ENCODE measurements at places on chromosomes 6 and 20.

- DNase-seq, result peak; percentile 28
Observed at GRCh38 chr20:59525500-59526241, 78.7 kb upstream of the PHACTR3 start.

DNA sequence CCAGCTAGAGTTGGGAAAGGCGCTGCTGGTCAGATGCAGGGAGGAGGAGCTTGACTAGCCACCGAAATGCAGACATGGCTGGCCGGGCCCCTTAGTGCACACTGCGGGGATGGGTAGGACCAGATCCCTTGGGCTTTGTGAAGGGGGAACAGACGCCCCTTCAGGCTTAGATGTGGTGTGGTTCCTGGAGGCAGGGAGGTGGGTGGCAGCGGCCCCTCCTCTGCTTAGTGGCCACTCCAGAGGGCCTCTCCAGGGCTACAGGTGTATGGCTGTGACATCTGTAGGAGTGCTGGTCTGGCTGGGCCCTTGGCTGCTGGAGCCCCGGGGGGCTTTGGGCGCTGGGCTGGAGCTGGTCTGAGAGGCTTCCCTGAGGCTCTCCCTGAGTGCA, 5.9 kb downstream of the CCND3 start:
- DNase-seq, result no peak

GRCh38 chr20:58908941-58909340, 56.4 kb downstream of the GNAS start:
- no peak for DNase-seq

DNA sequence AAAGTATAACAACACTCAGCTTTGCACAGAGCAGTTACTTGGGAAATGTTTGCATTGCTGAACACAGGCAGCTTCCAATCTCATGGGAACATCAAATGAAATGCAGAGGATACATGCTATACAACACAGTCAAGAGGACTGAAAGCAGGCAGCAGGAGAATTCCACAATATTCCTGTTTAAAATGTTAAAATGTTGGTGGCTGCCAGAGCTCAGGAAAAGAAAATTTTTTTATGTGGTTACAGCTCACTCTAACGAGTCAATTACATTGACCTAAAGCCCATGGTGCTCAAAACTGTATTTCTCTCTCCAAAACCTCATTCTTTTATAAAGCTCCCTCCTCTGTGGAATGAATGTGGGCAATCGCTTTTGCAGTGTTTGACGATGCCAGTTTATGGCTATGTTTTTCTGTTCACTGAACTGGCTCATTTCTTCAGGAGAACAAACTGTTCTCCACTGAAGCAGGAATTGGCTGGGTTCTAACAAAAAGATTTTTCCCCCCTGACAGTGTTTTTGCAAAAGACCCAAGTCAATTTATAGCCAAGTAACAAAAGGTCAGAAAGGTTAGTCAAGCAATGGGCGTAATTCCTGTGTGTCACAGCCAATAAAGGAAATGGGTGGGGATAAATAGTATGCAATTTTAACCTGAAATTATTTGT, 69.0 kb downstream of the ZHX3 start:
- peak; percentile 94 for DNase-seq

- no peak for DNase-seq
Observed at GRCh38 chr6:5619249-5619648, 357.9 kb downstream of the FARS2 start.

DNA sequence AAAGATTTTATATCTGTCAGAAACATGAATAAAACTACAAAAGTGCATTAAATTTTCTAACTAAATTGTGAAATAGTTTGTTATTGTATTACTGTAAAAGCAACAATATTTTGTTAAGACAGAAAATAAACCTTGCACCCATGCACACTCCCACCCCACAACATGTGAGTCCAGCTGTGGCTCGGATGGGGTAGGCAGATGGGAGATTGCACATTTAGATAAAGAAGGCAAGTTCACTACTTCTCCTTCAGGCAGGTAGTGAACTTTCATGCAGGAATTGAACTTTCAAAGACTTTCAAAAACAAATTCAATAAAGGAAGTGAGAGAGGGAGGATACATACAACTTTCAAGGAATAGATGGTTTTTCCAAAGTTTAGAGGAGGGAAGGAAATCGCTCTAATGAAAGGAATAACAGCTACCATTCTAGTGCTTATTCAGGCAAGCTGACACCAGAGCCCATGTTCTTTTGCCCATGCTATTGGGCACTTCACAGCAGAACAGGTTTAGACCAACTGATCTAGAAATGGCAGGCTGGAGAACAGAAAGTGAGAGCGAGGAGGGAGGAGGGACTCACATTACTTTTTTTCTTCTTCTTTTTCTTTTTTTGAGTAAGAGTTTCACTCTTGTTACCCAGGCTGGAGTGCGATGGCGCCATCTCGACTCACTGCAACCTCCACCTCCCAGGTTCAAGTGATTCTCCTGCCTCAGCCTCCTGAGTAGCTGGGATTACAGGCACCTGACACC, 28.5 kb downstream of the SF3B5 start:
- DNase-seq, result no peak

GRCh38 chr6:168038576-168039140, 40.4 kb downstream of the FRMD1 start:
- no peak for DNase-seq

DNA sequence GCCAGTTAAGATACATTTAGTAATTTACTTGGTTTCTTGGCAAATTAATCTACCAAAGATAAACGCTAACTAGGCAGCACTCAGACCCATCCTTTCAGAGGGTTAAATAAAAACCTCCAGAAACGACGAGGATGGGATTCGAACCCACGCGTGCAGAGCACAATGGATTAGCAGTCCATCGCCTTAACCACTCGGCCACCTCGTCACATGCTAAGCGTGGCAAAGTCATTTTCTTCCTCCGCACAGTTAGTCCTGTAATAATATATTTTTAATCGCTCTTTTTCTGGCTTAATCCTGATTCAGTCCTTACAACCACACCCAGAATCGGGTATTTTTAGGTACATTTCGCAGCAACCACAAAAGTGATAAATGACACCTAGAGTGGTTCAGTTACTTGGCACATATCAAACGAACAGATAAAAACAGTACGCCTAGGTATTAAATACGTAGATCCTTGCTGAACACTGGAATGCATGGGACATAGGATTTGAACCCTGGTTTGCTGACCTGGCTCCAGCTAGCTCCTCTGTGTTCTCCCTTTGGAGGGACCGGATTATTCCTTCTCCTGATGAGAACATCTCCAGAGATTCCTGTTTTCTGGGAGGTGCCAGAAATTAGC, 71.6 kb downstream of the GPX5 start:
- DNase-seq, result peak; percentile 68

DNA sequence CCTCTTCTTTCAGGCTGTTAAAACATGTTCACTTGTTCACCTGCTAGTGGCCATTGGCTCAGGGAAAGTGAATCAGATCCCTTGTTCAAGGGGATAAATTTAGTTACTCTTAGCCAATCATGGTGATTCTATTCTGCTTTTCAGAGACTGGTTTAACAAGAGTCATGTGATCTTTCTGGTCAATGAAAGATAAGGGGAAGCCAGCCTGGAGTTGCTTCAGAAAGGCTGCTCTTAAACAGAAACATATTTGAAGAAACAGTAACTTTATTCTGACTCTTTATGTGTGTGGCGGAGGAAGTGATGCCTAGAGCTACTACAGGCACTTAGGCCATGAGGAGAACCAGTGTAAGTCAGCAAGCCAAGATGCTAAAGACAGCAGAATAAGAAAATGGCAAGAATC, 28.1 kb upstream of the AHI1 start:
- DNase-seq, result no peak

DNA sequence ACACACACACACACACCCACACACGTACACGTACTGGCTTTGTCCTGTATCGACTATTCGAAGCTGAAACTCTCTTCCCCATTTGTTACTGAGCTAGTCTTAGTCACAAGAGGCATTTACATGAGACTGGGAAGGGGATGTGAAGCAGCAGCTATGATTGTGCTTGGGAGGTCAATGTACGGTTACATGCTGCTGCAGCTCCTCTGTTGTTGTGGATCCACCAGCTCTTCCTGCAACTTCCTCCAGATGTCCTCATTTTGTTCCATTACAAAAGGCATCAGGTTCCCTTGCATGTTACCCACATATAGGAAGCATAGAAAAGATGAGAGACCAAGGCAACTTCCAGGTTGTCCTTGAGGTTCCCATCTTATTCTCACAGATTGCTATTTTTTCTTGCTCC, 612.4 kb upstream of the IMPG1 start:
- DNase-seq, result peak; percentile 15

DNA sequence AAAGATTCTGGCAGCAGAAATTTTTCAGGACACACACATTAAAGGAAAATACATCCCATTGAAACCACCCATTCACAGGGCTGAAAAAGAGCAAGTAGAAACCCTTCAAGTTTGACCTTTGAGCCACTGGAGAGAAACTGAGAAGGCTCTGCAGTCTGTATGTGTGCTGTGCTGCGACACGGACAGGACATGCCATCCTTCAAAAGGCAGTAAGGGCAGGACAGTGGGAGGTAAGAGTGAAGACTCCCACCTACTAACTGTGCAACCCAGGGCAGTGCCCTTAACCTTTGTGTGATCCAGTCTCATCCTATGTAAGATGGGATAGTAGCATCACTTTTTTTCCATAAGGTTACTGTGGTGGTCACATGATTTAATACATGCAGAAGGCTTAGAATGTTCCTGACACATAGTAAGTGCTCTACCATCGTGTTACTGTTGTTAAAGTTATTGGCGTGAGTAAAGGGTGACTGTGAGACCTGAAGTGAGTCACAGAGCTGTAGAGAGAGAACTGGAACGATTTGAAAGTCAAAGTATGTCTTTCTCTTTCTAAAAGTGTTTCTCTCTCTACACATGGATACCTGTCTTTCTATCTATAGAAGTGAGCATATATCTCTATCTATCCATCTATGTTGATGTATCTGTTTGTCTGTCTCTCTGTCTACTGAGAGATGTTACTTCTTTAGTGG, 153.7 kb upstream of the OLIG3 start:
- DNase-seq, result no peak

- DNase-seq, result no peak
Observed at GRCh38 chr20:59143326-59143725, 20.3 kb upstream of the ZNF831 start.

DNA sequence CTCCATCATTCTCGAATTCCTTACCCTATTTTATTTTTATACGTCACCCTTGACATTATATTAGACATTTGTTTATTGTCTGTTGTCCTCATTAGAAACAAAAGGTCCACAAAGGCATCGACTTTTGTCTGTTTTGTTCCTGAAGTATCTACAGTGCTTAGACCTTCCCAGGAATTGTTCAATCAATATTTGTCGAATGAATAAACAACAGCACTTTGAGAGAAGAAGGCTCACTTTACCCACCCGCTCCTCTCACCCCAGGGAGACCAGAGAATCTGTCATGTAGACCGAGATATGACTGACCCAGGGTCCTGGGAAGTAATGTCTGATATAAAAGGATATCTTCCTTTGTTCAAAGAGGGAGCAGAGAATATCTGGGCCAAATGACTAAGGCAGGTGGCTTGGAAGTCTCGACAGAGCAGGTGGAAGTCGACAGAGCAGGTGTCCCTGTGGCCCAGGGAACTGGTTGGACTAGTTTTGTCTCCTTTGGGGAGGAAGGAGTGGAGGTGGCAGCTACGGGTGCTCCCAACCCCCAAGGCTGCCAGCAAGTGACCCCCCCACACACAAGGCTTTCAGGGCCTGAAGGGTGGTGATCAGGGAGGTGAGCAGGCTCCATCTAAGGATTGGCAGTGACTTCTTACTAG, 14.8 kb upstream of the CHMP4B start:
- no peak for DNase-seq

- no peak for DNase-seq
Observed at GRCh38 chr6:34549026-34549803, 6.9 kb downstream of the SPDEF start.

DNA sequence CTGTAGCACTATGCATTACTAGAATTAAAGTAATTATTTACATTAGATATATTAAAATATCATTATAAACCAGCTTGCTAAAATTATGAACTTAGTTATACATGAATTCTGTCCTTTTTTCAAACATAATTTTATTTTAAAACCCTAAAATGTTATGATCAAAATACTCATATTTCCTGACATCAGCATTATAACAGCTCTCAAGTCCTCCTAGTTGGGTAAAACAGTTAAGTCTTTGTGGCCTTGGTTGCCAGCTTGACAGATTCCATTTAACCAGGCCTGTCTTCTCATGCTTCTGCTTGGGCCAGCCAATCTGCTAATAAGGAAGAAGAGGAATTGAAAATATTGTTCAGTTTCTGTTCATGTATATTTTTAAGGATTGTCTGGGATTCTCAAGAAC, 147.9 kb upstream of the SLC35B3 start:
- no peak for DNase-seq

DNA sequence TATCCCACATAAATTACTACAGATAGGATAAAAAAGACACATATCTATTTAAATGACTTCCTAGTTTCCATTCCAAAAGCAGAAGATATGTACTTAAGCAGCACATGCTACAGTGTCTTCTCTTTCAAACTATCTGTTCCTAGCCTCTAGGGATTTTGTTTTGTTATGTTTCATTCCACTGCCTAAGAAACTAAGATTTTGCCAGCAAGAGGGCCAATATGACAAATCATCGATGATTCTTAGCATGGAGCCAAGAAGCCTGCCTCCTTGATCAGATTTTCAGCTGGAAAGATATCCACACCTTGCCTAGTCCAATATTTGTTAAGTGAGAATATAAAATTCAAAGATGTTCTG, 7.0 kb downstream of the SNX5 start:
- peak; percentile 36 for DNase-seq

GRCh38 chr6:149079456-149079855, 238.1 kb upstream of the TAB2 start:
- DNase-seq, result no peak

DNA sequence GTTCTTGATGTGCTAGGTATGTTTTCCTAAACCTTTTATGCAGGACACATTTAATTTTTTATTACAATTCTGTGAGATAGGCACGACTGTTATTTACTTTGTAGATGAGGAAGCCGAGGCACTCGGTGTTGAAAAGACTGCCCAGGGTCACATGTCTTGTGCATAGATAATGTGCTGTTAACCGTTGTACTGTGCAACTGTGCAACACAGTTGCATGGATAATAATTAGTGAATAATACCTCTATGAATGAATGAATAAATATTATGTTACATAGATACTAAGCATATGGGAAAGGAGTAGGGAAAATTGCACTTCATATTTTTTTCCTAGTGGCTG, 60.3 kb upstream of the DEK start:
- no peak for DNase-seq

DNA sequence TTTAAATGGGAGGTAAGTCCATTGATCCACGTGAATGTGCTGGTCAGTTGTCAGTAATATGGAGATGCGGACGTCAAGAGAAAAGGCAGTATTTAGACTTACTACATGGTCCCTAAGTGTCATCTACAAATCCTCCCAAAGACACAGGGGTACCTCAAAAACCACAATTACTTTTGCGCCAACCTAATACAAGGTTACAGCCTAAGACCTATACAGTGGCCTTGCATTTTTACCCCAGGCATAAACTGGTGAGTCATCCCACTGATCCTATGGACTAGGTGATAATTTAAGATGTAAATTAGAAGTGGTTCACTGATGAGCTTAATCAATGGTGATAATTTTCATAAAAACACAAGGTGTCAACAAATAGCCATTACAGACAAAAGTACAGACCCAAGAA, 141.0 kb downstream of the NFATC2 start:
- no peak for DNase-seq

GRCh38 chr6:22513667-22514066, 55.7 kb upstream of the HDGFL1 start:
- no peak for DNase-seq
